ENCODE measurements at places on chromosomes 2 and 18. TPM values are rescaled to one million over a fixed set of nuclear protein-coding genes. Genes with fewer than 3 reads are reported as not detected.

ASAP2 gene
- polyA plus RNA-seq, result 14.1 TPM

PROKR1 gene
- polyA plus RNA-seq, result not detected

ERBB4 gene
- not detected for polyA plus RNA-seq

ADGRF3 gene
- 0.20 TPM for polyA plus RNA-seq

IWS1 gene
- 33.8 TPM for polyA plus RNA-seq

GRB14 gene
- 0.29 TPM for polyA plus RNA-seq

TEKT4 gene
- not detected for polyA plus RNA-seq

CKAP2L gene
- 3.3 TPM for polyA plus RNA-seq

EMILIN2 gene
- 7.6 TPM for polyA plus RNA-seq

KCNG2 gene
- not detected for polyA plus RNA-seq

CRYGD gene
- polyA plus RNA-seq, result not detected

C2orf92 gene
- polyA plus RNA-seq, result 2.6 TPM

HOXD3 gene
- polyA plus RNA-seq, result 0.07 TPM

GRCh38 chr2:239940861-239941570 is 84.1 kb downstream of the NDUFA10 start:
- no peak for DNase-seq

DNA sequence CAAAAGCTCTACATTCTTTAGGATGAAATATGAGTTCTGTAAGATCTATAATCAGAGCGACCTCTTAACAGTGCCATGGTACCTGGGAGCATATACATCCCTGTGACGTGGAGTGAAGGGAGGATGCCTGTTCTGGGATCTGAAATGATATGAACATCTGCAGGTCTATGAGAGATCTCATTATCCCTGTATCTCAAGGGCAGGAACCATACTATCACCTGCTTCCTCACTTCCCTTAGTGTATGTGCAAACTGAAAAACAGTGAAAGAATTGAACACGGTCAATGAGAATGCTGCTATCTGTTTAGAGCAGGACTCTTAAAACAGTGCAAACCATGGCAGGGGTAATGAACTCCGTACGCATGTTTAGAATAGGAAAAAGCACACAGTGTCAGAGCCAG is 364.0 kb downstream of the LPIN1 start:
- no peak for DNase-seq

DNA sequence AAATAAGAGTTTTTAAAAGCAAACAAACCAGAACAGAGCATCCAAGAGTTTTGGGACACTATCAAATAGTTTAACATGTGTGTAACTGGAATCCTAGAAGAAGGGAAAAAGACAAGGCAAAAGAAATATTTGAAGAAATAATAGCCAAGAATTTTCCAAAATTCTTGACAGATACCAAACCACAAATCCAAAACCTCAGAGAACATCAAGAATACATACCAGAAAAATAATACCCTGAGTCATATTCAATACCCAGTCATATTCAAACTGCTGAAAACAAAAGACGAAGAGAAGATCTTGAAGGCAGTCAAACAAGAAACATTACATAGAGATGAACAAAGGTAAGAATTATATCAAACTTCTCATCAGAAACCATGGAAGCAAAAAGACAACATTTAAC is 22.9 kb downstream of the INO80C start:
- DNase-seq, result no peak

GRCh38 chr2:105674859-105675541 is 69.7 kb upstream of the NCK2 start:
- DNase-seq, result no peak

DNA sequence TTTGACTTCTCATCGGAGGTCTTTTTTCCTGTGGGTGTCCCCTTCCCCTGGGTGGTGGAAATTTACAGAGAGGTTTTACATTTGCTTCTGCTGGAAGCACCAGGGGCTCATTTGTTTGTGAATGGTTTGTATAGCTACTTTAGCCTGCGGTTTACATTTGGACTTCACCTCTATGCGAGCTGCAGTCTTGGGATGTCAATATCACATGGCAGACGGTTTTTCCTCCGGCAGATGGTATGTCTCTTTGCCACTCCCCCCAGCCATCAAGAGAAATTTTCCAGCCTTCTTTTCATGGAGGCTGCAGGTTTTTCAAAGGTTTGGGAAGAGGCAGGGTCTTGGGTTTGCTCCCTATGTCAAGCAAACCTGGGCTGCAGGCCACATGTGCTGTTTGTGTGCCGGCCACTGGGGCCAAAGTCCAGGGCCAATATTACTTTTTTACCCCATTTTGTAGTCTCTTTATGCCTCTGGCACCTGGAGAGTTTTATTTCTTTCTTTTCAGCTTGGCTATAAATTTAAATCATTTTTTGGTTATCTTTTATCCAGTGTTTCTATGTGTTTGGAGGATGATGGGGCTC is 23.9 kb upstream of the BOD1L2 start:
- DNase-seq, result no peak

- DNase-seq, result no peak
These were observed 153.7 kb downstream of the NRXN1 start for GRCh38 chr2:50878251-50878650.

GRCh38 chr2:26655611-26656195 is 14.5 kb upstream of the CIB4 start:
- no peak for DNase-seq

DNA sequence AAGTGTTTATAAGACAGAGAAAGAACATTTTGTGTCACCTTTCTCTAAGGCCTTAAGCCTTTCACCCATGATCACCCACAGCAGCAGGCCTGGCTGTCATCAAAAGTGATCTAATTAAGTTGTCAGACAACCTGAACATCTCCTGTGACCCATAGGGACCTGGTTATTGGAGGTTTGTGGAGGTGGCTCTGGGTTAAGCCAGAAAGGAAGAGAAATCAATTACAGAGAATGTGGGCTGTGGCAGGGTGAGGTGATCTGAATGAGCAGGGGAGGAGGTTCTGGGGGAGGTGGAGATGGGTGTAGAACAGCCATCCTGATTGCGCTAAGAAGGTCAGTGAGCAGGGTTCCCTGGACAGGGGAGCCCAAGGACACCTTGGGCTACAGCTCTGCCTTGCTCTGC is 170.8 kb downstream of the FSHR start:
- DNase-seq, result no peak

GRCh38 chr2:36783246-36783645 is 86.7 kb downstream of the VIT start:
- no peak for DNase-seq

DNA sequence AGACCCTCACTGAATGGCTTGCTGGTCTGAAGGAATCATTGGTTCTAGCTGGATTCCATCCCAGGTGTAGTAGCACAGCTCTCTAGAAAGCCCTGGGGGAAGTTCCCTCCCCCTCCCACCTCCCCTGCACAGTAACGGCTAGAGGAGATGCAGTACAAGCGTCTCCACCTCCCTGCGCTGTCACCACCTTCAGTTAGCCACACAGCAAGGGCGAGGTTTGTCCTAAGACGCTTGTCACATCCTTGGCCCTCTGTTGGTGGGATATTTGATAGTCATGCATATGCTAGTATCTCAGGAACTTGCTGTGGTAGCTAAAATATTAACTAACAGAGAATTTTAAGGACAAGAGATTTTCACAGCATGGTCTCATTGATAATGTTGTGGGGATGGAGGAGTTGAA is 19.4 kb downstream of the TRAPPC12 start:
- DNase-seq, result no peak

DNA sequence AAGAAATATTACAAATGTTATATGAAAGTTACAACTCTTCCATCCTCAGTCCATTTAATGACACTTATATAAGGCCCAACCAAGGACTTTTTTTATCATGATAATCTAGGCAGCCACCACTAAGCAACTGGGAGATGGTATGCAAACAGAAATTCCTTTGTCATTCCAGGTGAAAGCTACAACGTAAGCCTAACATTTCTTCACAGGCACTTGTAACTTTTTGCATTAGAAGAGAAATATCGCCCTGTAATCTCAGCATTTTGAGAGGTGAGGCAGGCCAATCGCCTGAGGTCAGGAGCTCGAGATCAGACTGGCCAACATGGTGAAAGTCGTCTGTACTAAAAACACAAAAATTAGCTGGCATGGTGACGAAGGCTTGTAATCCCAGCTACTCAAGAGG is 581.2 kb upstream of the SLC8A1 start:
- no peak for DNase-seq

GRCh38 chr2:125160947-125161346 is 1135.9 kb downstream of the CNTNAP5 start:
- DNase-seq, result no peak

- DNase-seq, result no peak
These were observed 22.0 kb downstream of the MARCHF4 start for GRCh38 chr2:216350214-216350791.

DNA sequence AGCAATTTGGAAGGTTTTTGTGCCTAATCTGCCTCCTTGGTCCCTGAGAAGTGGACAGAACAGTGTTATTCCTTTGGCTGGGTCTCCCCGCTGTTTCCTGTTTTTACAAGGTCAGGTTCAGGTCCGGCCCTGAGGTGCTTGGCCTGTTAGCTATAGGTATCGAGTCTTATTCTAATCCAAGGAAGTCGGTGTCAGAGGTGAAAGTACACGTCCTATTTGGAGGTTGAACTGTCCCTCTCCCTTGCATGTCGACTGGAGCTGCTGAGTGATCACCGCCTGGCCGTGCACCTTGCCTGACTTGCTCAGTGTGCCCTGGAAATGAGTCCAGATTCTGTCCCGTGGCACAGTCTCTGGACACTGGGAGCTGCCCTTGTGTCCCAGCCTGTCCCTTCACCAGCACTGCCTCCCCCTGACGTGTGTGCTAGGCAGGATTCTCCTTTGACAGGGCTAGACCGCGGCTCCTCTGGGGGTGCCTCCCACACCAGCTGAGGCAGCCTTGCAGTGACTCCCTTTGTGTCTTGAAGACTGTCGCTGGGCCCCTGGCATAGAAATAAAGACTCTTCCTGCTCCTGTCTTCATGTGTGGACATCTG is 65.7 kb upstream of the RBM44 start:
- DNase-seq, result no peak

DNA sequence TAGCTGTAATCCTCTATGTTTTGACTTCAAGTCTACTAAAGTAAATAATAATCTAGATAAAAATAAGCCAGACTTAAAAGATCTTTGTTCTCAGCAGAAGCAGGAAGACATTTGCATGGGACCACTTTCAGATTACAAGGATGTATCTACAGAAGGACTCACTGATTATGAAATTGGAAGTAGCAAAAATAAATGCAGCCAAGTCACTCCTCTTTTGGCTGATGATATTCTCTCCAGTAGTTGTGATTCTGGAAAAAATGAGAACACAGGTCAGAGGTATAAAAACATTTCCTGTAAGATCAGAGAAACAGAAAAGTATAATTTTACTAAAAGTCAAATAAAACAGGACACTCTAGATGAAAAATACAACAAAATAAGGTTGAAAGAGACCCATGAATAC is 338.4 kb downstream of the ZNF804A start:
- no peak for DNase-seq

DNA sequence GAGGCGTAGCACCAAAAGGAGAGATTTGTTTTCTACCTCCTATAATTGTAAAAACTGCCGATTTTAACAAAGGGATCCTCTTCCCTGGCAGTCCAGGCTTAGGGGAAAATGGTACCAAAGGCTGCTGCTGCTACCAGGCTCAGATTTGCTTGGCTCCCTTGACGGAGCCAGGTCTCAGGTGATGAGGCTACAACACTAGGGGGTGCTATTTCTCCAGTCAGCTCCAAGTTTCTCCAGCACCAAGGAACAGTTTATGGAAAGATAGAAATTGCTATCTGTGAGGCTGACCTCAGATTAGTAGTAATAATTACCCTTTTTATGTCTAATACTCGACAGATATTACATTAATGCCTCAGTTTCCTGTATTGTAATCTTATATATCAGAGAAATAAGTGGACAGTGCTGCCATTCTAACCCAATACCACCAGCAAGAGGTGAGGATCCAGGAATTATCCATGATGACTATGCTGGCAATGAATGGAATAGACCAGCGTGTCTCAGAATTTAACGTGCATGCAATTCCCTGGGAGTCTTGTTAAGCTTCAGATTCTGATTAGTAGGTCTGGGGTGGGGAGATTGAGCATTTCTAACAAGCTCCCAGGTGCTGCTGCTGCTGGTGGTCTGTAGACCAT is 111.3 kb downstream of the ESCO1 start:
- DNase-seq, result no peak

- DNase-seq, result no peak
These were observed 668.1 kb downstream of the EPHA4 start for GRCh38 chr2:220904015-220904414.

DNA sequence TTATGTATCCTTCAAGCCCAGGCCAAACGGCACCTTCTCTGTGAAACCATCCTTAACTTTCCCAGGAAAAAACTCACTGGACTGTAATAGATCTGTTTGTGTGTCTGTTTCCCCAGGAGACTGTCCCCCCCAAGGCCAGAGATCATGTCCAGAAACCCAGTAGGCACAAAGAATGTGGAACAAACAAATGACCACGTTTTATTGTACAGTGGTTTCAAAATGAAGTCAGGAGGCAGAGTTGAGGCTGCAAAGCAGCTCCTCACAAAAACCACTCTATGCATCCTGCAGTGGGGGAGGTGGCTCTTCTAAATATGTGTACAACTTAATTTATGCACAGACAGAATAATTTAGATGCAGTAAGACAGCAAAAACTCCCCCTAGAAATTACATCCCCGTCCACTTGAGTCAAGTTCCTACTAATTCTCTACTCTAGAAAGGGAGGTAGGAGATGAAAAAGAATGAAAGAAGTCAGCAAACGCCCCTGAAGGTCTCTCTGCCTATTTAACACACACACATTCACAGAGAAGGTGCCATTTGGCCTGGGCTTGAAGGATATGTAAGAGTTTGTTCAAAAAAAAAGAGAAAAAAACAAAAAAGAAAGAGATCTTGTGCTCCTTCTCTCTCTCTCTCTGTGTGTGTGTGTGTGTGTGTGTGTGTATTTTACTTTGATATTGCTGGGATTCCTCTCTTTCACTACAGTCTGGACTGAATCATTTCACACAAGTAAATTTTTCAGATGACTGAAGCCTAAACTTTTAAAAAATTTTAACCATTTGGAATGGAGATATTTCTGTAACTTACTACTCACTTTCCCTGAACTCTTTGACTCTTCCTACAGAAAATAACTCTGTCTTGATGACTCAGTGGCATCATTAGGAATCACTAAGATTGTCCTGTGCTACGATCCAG is 19.5 kb downstream of the BCL2 start:
- DNase-seq, result no peak

DNA sequence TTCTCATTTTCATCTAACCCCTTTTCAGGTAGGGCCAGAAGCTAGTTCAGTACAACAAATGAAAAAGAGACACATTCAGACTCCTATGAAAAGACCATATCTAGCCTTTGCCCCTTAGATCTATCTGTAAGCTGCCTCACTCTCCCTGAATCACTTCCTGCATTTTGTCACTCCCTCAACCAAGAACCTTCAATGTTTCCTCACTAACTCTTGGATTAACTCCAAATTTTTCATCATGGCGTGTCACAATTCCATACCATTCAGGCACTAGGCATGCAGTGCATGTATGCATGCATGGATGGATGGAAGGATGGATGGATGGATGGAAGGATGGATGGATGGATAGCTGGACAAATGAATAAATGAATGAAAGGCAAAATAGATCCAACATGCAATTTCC is 356.9 kb downstream of the TNS1 start:
- DNase-seq, result no peak

All from BJ (cell line).